Stimulated activated CD4-positive, alpha-beta T cell treated with anti-CD3 and anti-CD28 coated beads, Interleukin-4, amount 100 ng/mL, for 48 hours (primary cell): ENCODE measurements at places on chromosomes 7 and 10.
A peak's percentile ranks its signal among the peaks of the same experiment; 100 is the strongest.

DNA sequence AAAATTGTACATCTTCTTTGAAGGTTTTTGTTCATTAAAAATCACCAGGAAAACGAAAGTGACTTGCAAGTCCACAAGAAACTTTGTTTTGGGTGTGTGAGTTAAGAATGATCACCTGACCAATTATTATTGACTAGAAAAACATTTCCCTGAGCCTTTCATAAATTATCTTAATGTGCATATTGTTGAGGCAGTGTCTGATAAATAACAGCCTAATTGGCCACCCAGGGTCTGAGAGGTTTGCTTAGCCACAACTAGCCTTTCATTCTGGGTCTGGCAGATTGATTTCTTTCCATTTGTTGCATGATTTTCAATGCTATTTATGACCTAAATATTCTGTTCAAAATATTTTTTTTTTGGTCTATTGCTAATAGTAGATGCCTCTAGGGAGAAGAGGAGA lies 152.8 kb downstream of the AUTS2 start:
- DNase-seq, result no peak

DNA sequence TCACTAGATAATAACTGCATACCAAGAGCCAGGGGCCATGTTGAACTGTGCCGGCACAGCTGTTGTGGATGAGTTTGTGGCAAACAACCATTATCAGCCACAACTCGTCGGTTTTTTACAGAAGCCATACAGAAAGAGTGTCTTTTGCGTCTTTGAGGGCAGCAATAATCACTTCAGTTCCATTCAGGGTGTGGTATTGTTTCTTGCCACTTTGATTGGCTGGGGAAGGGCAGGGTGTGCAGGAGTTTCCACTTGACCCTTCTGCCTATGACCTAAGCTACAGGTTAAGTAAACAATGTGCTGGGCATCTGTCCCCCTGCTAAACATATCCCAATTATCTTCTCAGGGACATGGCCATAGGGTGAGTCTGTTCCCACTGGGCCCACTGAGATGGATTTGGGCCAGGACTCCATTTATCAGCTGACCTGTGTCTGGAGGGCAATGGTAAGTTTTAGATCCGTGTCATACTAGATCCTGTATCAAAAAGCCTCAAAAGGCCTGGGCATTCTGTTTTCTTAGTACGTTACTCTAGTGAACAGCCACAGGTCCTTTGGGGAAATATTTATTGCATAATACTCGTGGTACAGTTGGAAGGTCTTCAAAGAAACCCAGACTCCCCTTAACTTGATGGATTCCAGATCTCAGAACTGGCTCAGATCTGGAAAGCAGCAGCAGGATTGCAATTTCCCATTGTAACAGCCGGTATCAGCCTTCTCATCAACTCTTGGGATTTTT lies 15.9 kb downstream of the ZNF3 start:
- DNase-seq, result no peak

GRCh38 chr7:32462977-32463376 lies 27.2 kb downstream of the LSM5 start:
- no peak for DNase-seq

DNA sequence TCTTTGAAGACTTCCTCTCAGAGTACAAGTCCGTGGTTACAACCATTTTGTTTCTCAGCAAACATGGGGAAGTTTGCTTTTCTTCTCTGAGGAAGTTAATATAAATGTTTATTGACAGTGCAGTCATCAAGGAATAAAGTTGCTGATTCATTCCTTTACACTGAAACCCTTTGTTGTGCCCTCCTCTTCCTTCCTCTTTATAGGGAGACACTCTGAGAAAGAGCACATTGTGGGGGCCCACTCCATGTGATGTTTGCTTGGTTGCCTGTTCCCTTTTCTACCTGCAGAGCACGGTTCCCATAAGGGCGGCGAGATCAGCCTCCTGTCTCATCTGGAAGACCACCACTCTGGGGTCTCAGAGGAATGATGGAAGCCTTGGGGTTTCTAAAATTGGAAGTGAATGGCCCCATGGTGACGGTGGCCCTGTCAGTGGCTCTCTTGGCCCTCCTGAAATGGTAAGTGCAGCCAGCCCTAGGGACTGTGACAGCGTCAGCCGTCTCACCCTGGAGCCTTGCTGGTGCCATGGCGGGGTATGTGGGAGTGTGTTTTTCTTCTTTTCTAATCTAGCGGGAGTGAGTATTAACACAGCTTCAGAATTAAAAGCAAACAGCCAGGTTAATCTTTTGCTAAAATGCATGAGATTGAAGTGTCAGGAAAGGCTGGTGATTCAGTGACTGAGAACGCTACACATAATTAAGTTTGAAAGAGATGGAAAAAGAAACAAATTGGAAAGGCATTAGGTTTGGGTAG lies at the start of gene TBXAS1:
TSS of gene TBXAS1 (plus strand) at position 240 of the 750 bp plus-strand sequence. CDS start at position 367, 127 bp downstream.
- DNase-seq, result no peak

DNA sequence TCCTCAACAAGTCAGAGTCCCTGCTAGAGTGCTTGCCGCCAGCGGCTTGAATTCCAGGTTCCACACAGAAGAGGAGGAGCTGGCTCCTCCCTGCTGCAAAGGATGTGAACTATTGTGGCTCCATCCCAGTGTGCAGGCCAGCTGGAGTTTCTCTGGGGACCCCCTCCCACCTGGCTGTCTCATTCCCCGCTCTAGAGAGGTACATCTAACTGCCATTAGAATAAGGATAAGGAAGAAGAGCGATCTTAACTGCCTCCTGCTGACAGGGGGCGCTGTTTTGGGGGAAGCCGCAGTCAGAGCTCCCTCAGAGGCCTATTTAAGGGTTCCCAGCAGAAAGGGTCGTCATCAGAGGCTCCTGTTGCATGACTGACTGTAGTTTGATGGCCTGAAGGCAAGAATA lies 40.8 kb upstream of the HECW1 start:
- no peak for DNase-seq

GRCh38 chr10:75008952-75009351 lies 102.5 kb upstream of the SAMD8 start:
- no peak for DNase-seq

DNA sequence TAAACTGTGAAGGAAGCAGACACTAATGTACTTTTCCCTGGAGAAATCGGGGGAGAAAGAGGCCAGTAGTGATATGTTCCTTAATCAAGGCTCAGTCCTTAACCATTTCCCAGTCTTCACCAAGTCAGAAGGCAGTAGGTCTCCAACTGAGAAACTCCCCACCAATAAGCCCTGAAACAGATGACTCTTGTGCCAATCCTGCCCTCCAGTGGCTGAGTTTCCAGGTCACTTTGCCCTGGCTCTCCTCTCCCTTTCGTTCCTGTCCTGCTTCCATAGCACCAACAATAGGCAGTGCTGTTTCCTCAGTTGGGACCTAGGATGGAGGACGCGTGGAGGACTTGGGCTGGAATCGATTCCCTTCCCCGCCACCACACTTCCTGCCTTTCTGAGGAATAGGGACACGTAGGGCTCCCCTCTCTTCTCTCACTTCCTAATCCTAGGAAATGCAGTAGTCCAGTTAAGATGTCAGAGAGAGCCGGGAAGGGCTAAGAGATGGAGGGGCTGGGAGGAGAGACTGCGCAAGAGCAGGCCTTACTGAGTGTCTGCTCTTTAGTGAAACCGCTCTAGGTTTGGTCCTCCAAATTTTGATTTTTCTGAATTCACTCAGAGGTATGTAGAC lies 23.4 kb downstream of the ATOH7 start:
- peak; percentile 6 for DNase-seq

- no peak for DNase-seq
Observed at GRCh38 chr10:5106553-5106952, 12.3 kb downstream of the AKR1C3 start.

DNA sequence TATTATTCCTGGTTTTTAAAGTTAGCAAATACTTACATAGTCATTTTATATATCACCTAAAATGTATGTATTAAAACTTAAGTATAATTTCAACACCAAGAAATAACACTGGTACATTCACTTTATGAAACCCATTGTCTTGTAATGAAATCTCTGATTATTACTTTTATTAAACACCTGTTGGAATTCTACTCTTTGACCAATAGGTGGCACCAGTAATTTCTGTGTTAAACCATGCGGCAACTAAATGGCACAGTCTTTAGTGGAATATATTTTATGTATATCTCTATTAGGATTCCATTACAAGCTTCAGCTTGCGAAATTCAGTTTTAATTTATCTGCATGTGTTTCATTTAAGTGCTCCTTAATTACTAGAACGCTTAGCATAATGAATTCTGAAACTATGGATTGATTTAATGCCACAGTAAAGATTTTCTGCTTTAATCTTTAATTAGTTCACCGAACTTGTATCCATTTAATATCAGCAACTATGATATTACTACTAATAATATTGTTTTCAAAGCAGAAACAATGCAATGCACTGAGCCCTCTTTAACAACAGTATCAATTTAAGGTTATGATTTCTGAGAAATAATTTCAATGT lies 181.3 kb downstream of the MAGI2 start:
- DNase-seq, result no peak

GRCh38 chr10:21515361-21516241 lies 9.9 kb downstream of the SKIDA1 start:
- DNase-seq, result no peak
